ENCODE measurements at places on chromosomes 5 and 9.
A peak's percentile ranks its signal among the peaks of the same experiment; 100 is the strongest.

- DNase-seq: no peak
Measured at GRCh38 chr5:10593531-10594181, 29.8 kb downstream of the ANKRD33B start.

GRCh38 chr5:140868721-140869554 is at the start of gene PCDHA11:
Gene PCDHA11 (plus strand): TSS chr5:140868957. CDS start chr5:140869104, 147 bp downstream.
- no peak for DNase-seq

DNA sequence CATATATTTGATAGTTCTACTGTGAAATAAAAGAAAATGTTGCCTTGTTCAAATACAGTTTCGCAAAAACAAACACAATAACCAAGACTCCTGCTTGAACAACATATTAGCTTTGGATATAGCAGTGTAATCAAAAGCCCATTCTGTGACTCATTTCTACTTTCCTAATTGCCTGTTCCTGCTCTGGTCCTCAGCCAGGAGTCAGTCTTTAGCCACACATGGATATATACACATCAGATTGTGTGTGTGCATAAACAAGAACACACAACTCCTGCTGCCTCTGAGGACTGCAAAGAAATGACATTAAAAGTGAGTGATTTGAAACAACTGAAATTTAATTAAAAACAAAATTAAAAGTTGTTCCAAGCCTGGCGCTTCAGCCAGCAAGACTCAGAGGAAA is 334.8 kb downstream of the TRIM32 start:
- no peak for DNase-seq

DNA sequence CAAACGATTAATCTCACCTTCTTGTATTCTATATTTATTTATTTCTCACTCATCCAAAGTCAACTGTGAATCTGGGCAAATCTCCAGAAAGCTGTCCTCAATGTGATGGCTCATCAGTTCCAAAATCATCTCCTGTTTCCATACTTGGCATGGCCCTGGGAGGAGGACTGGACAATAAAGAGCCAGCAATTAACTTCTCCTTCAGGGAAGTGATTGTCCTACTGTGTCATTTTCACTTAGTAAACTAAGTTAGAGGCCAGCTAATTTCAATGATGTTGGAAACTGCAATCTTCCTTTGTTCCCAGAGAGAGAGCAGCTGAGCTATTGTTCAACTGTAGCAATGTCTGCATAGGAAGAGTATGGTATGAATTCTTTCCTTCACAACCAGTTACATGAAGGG is 17.5 kb downstream of the CDH12 start:
- peak; percentile 14 for DNase-seq

GRCh38 chr9:133344071-133344470 is 3.9 kb downstream of the MED22 start:
- DNase-seq: no peak

DNA sequence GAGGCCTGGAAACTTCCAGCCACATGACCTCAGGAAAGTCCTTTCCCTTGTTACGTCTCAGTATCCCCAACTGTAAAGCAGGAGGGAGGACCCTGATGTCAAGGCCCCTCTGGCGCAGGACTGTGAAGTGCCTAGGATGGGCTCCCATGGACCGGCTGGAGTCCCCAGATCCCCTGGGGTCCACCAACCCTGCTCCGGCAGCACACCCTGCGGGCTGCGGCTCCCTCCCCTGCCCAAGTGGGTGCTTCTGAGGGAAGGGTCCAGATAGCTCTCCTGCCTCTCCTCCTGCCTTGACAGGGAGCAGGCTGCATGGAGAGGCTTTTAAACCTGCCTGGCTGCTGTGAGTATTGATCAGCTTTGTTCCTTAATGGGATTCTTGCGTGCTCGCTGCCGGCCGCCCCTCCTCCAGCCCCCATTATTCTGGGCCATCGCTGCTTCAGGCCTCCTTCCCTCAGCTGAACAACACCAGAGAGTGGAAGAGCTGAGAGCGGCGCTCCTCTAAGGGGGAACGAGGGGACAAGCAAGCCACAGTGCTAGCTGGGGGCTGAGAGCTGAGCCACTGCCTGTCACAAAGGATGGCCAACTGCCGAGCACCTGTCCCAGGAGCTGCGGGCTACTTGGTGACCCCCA is 25.6 kb upstream of the NTNG2 start:
- DNase-seq: no peak

- no peak for DNase-seq
Measured at GRCh38 chr5:169411786-169412430, 111.0 kb upstream of the SLIT3 start.

- no peak for DNase-seq
Measured at GRCh38 chr9:115689331-115689730, 464.3 kb upstream of the PAPPA start.

- DNase-seq: no peak
Measured at GRCh38 chr9:119043996-119044395, 325.2 kb downstream of the BRINP1 start.

- DNase-seq: no peak
Measured at GRCh38 chr9:33209394-33209793, 30.6 kb upstream of the SPINK4 start.

DNA sequence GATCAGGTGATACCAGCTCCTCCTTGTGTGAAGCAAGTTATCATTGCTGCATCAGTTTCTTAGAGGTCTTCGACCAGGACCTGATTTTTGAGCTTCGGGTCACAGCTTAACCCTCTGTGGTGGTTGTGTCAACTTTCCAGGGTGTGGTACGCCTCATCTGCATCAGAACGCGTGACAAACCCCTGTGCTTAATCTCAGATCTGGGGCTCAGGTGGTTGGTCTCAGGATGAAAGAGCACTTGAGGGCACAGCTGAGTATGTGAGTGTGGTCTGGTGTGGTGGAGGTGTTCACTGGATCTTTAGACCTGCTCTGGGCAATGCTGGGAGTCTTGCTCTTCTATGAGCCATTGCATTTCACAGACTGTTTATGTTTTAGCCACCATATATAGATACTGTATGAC is 64.1 kb downstream of the OSTF1 start:
- DNase-seq: no peak

Data from foreskin keratinocyte (primary cell).